ENCODE measurements at places on chromosomes 4 and X.

DNA sequence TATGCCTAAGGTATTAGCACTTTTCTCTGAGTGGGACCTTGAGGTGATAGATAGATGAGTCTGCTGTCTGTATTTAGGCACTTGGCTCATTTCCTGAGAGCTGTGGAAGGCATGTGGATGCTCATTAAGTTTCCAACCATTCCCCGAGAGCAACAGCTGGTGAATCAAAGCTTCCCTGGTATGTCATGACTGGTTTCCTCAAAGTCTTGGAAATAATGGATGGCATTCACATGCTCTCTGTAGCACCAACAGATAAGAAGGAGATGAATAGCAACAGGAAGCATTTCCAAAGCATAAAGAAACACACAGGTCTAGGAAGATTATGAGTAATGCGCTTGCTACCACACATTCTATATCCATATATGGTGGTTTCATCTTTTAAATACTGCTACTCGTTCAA is 118.3 kb upstream of the ETNPPL start:
- no peak for DNase-seq

- peak; percentile 58 for DNase-seq
Measured at GRCh38 chr4:4752576-4753401, 106.7 kb upstream of the MSX1 start.

GRCh38 chrX:109952985-109953905 is 49.7 kb upstream of the TMEM164 start:
- no peak for DNase-seq

- no peak for DNase-seq
Measured at GRCh38 chr4:83112231-83112630, 2.3 kb downstream of the PLAC8 start.

DNA sequence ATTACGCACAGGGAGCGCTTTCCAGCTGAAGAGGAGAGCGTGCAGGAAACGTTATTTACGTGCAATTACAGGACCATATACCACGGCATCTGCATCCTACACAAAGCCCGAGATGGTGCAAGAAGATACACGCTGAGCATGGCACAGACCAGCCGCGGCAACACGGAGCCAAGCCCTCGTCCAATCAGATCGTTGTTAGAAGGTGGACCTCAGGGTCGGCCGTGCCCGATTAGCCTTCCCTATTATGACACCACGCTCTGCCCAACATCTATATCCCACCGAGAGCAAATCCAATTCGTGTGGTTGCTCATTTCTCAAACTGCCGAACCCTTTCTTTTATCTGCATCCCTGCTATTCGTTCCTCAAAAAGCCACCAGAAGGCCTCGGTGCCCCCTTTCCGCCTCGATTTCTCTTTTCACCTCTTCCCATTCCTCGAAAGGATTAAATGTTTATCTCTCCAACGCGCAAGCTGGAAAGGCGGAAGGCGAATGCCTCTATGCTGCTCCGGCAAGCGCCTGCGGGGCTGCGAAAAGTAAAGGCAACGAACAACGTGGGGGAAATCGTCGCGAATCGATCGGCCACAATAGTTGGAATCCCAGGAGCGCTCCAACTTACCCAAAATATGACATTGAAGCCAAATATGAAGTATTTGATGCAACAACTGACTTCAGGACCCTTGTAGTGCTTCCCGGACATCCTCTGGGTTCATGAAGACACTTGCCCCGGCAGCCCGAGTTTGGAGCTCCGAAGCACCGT is 702 bp downstream of the TSPAN5 start:
- DNase-seq, result peak; percentile 71

DNA sequence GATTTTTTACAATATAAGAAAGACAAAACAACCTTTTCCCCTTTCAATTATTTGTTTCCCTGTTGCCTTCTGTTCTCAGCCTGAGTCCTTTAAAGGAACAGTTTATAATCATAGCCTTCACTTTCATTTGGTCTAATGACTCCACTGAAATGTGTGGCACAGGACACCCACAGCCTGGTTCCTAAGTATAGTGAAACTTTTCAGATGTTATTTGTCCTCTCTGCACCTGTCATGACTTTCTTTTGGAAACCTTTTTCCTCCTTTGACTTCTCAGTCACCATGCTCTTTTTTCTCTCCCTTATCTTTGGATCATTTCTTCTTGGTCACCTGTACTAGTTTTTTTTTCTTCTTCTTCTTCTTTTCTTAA is 237.8 kb upstream of the ANXA3 start:
- DNase-seq, result no peak

DNA sequence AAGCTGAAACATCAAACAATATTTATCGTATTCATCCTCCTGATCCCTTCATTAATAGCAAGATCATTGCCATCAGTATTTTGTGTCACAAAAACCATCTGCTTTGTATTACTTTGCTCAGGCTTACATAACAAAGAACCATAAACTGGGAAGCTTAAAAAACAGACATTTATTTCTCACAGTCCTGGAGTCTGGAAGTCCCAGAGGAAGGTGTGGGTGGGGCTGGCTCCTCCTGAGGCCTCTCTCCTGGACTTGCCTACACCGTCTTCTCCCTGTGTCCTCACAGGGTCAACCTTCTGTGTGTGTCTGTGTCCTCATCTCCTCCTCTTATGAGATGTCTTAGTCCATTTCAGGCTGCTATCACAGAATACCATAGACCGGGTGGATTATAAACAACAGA is 61.3 kb upstream of the MXRA5 start:
- DNase-seq, result no peak

DNA sequence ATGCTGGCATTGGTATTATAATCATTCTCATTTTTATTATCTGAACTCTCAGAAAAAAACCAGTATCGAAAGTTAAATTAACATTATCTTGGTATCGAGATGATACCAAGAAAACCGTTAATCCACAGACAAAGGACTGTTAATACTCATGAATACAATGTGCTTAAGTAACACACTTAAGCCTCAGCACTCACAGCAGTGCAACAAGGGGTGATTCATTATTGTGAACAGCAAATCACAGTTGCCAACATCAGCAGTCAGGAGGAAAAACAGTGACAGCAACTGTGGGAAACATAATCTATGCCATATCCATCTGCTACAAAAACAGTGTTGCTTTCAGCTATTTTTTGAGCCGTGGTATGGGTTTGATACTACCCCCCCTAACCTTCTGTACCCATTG is 210.9 kb upstream of the ATOH1 start:
- no peak for DNase-seq

DNA sequence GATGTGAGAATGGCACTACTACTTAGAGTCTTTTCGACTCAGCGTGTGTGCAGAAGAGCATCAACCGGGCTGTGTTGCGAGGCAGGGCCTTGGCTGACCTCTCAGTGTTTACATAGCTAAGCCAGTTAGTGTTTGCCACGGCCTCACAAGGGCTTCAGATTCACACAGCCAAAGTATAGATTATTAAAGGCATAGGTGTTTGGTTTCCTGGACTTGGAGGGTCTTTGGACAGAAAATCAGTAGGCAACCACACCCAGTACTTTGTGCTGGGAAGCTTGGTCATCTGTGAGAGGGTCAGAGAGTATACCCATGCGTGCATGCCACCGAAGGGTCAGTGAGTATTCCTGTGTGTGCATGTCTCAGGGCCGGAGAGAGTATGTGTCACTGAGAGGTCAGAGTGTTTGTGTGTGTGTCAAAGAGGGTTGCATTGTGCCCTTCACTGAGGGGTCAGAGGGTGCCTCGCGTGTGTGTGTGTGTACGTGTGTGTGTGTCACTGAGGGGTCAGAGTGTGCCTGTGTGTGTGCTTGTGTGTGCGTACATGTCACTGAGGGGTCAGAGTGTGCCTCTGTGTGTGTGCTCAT is 69.7 kb upstream of the MSANTD1 start:
- DNase-seq, result no peak

GRCh38 chr4:87024201-87024600 is 89.4 kb downstream of the AFF1 start:
- no peak for DNase-seq

- DNase-seq, result no peak
Measured at GRCh38 chrX:132636080-132636479, 147.2 kb upstream of the MBNL3 start.

DNA sequence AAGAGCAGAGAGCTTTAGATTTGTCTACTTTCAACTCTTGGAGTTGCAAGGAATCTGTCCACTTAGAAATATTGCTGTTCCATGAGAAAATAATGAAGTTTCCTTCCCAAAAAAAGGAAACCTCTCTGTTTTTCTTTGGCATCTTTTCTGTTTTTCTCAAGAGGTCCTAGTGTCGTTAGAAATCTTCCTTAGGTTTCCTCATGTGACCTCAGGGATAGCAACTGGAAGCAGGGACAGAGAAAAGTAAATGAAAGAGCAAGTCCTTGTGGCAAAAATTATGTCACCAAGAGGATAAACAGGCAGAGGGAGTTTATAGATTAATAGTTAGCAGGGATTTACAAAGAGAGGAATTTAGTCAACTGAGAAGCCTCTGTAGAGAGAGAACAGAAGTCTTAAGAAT is 478.4 kb upstream of the ADGRL3 start:
- no peak for DNase-seq

GRCh38 chrX:3581609-3582108 is 131.8 kb downstream of the PRKX start:
- no peak for DNase-seq

DNA sequence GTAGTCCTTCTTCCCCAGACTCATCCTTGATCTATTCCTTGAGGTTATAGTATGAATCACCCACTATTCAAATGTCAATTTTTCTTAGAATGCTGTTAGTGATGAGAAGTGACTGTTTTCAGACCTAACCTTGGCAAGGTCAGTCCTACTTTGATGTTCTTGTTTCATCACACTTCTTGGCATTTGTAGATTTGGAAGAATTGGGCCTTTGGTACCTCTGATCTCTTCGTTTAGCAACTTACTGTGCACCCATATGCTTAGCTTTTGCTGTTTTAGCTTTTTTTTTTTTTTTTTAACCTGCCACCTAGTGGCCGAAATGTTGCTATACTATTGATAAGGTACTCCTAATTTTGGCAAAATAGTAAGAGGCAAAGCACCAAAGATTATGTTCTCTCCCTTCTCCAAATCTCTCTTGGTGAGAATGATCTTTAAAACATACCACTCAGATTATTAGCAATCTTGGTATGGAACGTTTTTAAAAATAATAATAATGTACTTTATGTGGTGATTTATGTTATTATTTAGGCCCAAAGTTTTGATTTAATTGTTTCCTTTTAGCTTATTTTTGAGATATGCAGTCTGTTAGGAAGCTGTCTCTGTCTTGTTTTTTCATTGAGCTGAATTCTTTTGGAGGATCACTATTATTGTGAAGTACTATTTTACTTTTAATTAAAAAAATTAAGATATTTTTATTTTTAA is 16.6 kb downstream of the DCK start:
- no peak for DNase-seq

DNA sequence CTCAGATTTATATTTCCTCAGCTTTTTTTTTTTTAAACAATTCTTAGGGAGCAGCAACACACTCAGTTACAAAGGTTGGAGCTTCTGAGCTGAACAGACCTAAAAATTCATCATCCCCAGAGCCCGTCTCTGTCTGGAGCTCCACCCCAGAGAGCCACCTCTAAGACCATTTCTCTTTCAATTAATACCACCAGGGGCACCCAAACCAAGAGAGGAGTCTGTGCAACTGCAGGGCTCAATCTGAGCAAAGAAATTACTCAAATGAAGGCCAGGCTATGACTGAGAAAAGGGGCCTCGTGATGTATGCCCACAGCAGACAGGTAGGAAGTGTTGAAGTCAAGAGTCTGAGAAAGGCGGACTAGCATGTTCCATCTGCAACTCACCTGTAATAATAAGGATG is 95.5 kb downstream of the C4orf51 start:
- DNase-seq, result no peak

GRCh38 chr4:2365054-2365912 is 53.2 kb downstream of the ZFYVE28 start:
- no peak for DNase-seq

- peak; percentile 7 for DNase-seq
Measured at GRCh38 chrX:47854474-47854873, 17.8 kb downstream of the ZNF81 start.

GRCh38 chr4:130850019-130850524 is 1754.1 kb downstream of the C4orf33 start:
- DNase-seq, result peak; percentile 18

GRCh38 chr4:3250956-3251690 is 2.2 kb downstream of the MSANTD1 start:
- DNase-seq, result no peak

DNA sequence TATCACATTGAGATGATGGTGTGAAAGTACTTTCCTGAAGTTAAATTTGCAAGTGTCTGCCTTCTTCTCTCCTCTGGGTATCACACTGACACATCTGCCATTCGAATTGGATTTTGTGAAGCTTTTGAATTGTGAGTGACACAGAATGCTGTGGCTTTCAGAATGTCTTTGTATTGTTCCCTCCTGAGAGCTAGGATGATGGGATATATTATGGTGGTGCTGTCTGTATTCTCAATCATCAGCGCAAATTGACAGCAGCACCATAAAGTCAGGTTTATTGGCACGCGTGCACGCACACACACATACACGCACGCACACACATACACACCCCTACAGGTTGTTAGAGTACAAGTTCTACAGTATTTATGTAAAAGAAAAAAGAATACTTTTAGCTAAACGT is 143.3 kb downstream of the AWAT2 start:
- no peak for DNase-seq

DNA sequence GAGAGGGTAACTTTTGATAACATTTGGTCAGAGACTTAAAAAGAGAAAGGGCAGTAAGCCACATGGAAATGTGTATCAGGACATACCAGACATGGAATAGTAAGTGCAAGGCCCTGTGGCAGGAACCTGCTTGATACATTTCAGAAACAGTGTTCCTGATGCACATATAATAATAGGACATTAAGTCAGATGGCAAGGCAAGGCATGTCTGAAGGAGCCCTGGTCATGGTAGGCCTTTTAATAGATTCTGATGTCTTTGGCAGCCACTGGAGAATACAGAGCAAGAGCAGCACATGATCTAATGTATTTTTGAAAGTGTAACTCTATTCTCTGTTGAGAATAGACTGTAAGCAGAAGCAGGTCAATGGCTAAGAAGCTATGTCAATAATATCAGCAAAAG is 279.7 kb downstream of the CAMK2D start:
- DNase-seq, result no peak

DNA sequence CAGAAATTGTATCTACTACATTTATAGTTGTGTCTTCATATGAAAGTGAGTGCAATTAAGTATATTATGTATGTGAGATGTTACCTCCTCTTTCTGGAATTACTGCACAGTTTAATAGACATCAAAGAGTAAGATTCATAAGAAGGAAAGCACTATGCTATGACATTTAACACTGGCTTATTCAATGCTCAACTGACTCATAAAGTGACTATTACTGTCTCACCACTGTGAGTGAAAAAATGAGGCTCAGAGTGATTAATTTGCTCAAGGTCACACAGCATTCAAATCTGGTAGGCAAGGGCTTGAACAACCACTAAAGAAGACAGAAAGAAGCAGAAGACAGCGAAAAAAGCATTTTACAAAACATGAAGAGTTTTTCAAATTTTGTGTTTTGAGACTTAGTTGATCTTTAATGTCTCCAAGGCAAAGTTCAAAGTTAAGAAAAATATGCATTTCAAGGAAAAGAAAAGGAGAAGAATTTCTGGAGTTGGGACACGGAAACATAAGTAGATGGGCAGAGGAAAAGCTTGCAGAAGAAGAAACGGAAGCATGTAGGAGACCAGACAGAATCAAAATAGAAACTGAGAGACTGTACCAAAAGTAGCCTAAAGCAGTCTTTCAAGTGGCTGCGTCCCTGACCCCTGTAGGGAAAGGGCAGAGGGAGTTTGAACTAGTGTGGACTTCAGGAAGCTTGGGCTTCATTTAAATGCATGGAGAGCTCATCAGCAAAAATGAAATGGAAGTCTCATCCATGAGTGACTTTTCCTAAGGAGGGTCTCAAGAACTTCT is 66.3 kb downstream of the KCNIP4 start:
- no peak for DNase-seq

Measured in right kidney (tissue), 9 donors.